Activated T-cell treated with anti-CD3 and anti-CD28 coated beads for 1 hour (primary cell): ENCODE measurements at places on chromosomes 5 and 9.

- no peak for DNase-seq
Measured at GRCh38 chr9:21682381-21682780, 120.1 kb upstream of the MTAP start.

- no peak for DNase-seq
Measured at GRCh38 chr5:145632701-145633100, 202.4 kb downstream of the PRELID2 start.

- no peak for DNase-seq
Measured at GRCh38 chr5:92713335-92713743, 867.7 kb downstream of the NR2F1-AS1 start.

DNA sequence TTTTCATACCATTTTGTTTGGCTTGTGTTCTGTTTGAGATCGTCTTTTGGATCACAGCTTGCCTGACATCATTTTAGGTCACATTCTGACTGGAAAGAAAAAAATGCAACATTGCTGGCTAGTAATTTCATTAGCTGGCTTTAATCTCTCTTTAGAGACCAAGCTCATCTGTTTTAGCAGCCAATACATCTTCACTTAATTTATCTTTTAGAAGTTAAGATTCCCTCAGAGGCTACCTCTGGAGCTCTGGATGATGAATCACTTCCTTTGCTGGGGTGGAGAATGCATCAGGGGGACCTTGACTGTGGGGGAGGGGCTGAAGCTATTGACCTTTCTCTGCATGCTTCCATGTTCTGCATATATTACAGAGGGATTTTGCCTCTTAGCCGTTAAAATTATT, 181.5 kb upstream of the OTULINL start:
- no peak for DNase-seq

GRCh38 chr9:9961487-9961886, 651.3 kb downstream of the PTPRD start:
- no peak for DNase-seq

GRCh38 chr9:125696106-125696647, 10.8 kb downstream of the MAPKAP1 start:
- DNase-seq, result no peak

GRCh38 chr5:55570570-55570969, 35.8 kb upstream of the PLPP1 start:
- no peak for DNase-seq

GRCh38 chr5:35457912-35458823, 159.5 kb upstream of the SPEF2 start:
- no peak for DNase-seq

GRCh38 chr5:32589942-32590869, 4.8 kb downstream of the SUB1 start:
- DNase-seq, result no peak

GRCh38 chr9:136228107-136228875, 17.3 kb downstream of the QSOX2 start:
- DNase-seq, result no peak

GRCh38 chr9:129103595-129103965, 7.0 kb downstream of the CRAT start:
- DNase-seq, result no peak

GRCh38 chr5:45532826-45533624, 163.2 kb downstream of the HCN1 start:
- no peak for DNase-seq

- no peak for DNase-seq
Measured at GRCh38 chr5:104187656-104188055, 625.1 kb upstream of the NUDT12 start.

- DNase-seq, result no peak
Measured at GRCh38 chr9:37987467-37987981, 81.5 kb downstream of the SHB start.

DNA sequence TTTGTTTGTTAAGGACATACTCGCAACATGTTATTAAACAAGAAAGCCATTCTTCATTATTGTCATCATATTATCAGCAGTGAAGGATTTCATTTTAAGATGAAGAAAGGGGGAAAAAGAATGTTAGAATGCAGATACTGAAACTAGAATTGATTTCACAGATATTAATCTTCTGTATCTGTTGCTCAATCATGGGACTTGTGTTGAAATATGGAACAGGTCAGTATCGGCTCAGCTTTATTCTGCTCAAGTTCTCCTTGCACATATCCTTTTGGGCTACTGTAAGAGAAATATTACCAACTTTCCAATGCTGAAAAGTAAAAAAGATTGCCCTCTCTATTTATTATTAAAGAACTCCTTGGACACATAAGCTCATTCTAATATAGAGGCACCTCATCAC, 13.8 kb upstream of the ANXA1 start:
- DNase-seq, result no peak

DNA sequence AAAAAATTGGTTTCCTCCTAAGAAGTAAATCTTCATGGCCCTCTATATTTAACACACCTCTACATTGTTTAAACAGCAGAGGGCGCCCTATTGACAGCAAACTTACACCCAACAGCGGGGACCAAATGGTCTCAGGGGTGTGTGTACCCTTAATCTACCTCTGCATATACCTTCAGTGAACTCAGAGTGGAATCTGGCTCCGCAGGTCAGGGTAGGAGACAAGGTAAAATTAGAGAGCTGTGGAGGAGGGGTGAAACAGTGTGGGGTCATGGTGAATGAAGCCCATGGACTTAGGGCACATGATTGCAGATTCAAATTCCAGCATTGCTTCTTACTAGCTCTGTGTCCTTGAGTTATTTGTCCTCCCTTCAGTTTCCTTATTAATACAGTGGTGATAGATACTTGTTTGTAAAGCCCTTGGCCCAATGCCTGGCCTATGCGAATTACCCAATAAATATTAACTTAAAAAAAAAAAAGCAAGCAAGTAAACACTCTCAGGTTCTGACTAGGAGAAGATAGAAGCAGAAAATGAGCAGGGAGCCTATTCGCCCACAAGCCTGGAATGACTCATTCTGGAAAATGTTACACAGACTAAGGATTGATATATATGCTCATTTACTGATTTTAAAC, 122.9 kb downstream of the CAVIN4 start:
- no peak for DNase-seq

DNA sequence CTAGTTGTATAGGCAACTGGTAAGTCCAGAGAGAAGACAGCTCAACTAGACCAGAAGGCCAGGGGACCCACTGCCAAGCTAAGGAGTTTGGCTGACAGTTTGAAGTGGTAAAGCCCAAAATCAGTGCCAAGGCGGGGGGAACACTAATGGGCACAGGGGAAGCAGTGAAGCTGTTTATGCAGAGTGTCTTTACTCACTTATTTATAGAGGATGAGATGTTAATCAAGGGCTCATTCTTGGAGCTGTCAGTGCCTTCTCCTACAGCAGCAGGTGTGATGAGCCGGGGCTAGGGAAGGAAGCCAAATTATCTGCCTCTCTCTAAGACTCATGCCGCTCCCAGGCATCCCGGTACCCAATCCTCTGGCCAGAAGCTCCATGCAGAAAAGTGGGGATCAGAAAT, 75.2 kb upstream of the GALNT10 start:
- no peak for DNase-seq

DNA sequence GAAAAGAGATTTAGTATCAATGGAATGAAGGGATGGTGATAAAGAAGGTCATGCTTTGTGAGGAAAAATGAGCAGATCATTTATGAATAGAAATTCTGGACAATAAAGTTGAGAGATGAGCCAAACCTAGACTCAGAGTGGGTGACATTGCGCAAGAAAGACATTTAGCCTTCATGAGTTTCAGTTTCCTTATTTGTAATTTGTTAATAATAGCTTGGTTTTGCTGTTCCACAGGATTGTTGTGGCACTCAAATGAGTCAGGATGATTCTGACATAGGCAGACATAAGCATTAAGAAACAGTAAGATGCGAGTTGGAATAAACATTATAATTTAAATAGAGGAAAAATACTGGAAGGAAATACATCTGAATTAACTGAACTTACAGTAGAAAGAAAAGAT, 34.8 kb downstream of the ITGA2 start:
- DNase-seq, result no peak

DNA sequence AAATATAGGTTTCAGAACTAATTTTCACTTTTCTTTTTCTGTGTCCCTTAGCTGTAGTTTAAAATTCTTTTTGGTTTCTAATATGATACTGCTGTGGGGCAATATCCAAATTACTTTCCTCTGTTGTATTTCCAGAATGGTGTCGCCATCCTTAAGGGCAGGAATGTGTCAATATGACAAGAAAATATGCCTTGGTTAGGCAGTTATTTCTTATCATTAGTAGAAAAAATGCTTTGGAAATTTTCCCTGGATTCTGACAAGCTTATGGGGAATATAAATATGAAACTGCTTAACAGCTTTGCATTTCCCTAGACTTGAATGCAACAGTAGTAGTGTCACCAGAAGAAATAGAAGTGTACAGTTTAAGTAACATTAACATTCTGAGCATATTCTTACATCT, 29.4 kb downstream of the ANKRD34B start:
- DNase-seq, result no peak
